ENCODE measurements at places on chromosomes 5 and 9. TPM values are rescaled to one million over a fixed set of nuclear protein-coding genes. Genes with fewer than 3 reads are reported as not detected.
A peak's percentile ranks its signal among the peaks of the same experiment; 100 is the strongest.

The C9orf153 gene
- total RNA-seq = not detected

The PKD2L2 gene
- not detected for total RNA-seq

GRCh38 chr5:159410480-159410879, 80.2 kb upstream of the IL12B start:
- no peaks in the 10 kb centered on the region for H3K36me3 ChIP-seq
- H3K4me1 ChIP-seq = no peaks in the 10 kb centered on the region
- DNase-seq = no peak
- H3K4me3 ChIP-seq = no peak overlapping the region
- H3K27me3 ChIP-seq = peaks cover 6% of the 10 kb centered on the region
- no peak overlapping the region for H3K27ac ChIP-seq

The MYMK gene
- not detected for total RNA-seq

The SHISAL2B gene
- total RNA-seq = not detected

DNA sequence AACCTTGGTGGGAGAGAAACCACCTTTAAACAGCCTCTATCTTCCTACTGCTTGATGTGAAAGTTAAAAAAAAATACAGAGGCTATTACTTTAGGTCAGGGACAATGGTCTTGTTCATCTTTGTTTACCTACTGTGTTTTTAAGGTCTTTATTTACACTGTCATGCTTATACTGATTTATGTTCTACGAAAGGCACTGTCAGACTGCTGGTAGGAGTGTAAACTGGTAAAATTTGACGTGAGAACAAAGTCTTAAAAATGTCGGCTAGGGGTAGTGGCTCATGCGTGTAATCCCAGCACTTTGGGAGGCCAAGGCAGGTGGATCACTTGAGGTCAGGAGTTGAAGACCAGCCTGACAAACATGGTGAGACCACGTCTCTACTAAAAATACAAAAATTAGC, 42.1 kb upstream of the ELOVL7 start:
- no peaks in the 10 kb centered on the region for H3K27me3 ChIP-seq
- H3K4me3 ChIP-seq = no peak overlapping the region
- H3K36me3 ChIP-seq = peaks cover 13% of the 10 kb centered on the region
- no peak for DNase-seq
- no peaks in the 10 kb centered on the region for H3K4me1 ChIP-seq

The IRGM gene
- total RNA-seq = 0.29 TPM

DNA sequence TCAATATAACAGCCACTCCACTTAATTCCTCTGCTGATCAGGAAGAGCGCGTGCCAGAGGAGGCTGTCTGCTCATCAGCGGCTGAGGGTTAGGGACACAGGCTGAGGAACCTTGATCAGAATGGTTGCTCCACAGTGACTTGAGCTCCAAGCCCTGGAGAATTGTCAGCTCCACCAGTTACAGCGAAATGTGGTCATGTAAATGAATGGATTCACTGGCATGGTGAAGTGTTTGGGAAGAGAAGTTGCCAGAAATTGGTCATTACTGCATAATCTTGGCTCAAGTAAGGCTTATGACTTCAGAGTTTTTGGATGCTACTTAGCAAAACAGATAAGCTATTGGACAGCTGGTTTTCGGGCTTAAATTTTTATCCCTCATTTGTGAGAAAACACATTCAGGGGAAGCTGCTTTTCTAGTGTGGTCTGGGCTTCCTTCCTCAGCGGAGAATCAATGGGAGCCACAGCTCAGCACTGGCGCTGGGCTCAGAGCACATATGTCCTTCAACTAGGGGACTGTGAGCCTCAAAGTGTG, 65.0 kb downstream of the PRRT1B start:
- H3K4me3 ChIP-seq = peak overlapping the region; percentile 84
- peaks cover 3% of the 10 kb centered on the region for H3K27me3 ChIP-seq
- H3K4me1 ChIP-seq = peaks cover 52% of the 10 kb centered on the region
- H3K27ac ChIP-seq = peak overlapping the region; percentile 91

DNA sequence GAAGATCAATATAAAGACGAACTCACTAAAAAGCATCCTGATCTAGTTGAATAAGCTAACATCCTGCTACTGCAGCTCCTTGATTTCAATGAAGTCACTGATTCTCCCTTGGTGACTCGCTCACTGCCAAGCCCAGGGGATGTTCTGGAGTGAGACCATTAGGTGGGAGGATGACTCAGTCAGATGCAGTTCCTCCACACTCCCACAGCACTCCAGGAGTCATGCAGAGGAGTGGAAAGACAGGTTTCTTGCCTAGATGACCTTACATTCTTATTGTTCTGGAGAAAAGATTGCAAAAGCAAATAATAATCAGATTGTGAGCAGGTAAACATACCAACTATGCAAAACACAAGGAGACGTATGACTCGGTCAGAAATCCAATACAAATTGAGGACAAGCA, 15.3 kb downstream of the GCNT4 start:
- peaks cover 30% of the 10 kb centered on the region for H3K4me1 ChIP-seq
- peak; percentile 85 for DNase-seq
- H3K36me3 ChIP-seq = no peaks in the 10 kb centered on the region
- no peak overlapping the region for H3K4me3 ChIP-seq

GRCh38 chr5:1638658-1639400, 115.1 kb upstream of the LPCAT1 start:
- H3K4me3 ChIP-seq = no peak overlapping the region
- H3K27ac ChIP-seq = no peak overlapping the region
- no peak for DNase-seq
- peaks cover 16% of the 10 kb centered on the region for H3K4me1 ChIP-seq
- peaks cover 21% of the 10 kb centered on the region for H3K27me3 ChIP-seq

The MSANTD3 gene
- 74.4 TPM for total RNA-seq

The CCNJL gene
- not detected for total RNA-seq
